ENCODE measurements at places on chromosomes 5 and 9.

GRCh38 chr5:459562-460272, 16.7 kb downstream of the EXOC3 start:
- ATAC-seq = no peak

- no peak for ATAC-seq
Measured at GRCh38 chr9:89439571-89439970, 58.3 kb downstream of the SEMA4D start.

DNA sequence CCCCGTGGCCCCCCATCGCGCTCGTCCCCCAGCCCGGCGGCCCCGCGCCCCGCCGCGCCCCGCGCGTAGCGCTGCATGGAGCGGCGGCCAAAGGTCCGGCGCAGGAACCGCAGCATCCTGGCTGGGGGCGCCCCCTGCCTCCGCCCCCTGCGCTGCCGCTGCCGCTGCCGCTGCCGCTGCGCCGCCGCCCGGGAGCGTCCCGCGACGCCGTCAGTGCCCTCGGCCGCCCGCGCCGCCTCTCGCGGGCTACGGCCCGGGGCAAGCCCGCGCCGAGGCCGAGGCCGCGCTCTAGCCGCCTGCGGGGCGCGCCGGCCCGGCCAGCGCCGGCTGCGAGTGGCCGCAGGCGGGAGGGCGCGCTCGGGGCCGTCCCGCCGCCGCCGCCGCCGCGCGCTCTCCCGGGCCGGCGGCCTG, 523 bp downstream of the EPB41L4B start:
- no peak for ATAC-seq

- ATAC-seq = no peak
Measured at GRCh38 chr9:5982317-5982716, 33.1 kb downstream of the RANBP6 start.

- no peak for ATAC-seq
Measured at GRCh38 chr5:1959725-1960581, 77.2 kb upstream of the IRX4 start.

GRCh38 chr9:129954868-129955550, 88.0 kb downstream of the FNBP1 start:
- no peak for ATAC-seq
